Omental fat pad (tissue), 4 donors: ENCODE measurements at places on chromosomes 2 and 18. TPM values are rescaled to one million over a fixed set of nuclear protein-coding genes. Genes with fewer than 3 reads are reported as not detected.

GRCh38 chr2:196284866-196285557, 113.6 kb upstream of the STK17B start:
- no peak for DNase-seq

DNA sequence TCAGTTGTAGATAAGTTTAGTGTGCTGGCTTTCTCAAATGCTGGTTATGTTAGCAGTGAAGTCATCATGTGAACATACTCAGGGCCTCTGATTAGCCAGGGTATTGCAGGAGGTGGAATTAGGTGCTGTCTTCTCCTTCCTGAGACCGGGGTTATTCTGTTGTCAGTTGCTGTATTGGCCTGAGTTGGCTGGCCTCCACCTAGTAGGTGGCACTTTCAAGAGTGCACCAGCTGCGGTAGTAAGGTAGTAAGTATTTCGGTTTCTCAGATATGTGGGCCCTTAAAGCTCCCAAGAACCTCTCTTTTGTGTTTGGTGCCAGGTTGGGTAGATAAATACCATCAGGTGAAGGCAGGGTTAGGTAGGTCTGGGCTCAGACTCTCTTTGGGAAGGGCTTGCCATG, 1430.5 kb upstream of the CELF4 start:
- no peak for DNase-seq

- no peak for DNase-seq
These were observed 200.9 kb upstream of the EPAS1 start for GRCh38 chr2:46096260-46096659.

GRCh38 chr2:169110916-169111315, 41.6 kb downstream of the DHRS9 start:
- DNase-seq: no peak

DNA sequence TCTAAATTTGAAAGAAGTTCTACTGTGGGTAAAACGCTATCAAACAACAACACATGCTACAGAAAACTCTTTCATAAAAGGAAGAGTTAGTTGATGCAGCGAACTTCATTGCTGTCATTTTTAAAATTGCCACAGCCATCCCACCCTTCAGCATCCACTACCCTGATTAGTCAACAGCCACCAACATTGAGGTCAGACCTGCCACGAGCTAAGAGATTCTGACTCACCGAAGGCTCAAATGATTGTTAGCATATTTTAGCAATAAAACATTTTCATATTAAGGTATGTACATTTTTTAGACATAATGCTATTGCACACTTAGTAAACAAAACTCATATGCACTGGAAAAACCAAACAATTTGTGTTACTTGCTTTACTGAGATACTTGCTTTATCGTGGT, 347.1 kb downstream of the CLIP4 start:
- DNase-seq: no peak

DNA sequence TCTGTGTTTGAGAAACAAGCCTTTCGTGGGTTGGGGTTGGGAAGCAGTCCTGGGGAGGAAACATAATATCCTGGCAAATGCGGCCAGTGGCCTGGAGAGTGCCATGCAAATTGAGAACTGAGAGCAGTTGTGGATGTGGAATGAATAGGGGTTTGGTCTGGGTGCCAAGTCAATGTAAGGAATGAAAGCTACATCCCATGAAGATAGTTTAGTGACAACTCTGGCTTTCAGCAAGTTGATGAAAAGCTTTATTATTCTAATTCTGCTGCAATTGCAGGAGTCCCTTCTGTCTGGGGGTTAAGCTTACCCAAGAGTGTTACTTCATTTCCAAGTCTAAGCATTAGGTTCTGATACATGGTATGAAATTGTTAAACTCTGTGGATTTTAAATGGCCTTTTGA, 771.6 kb downstream of the DPP10 start:
- no peak for DNase-seq

GRCh38 chr18:34509879-34510586, 200.1 kb upstream of the DTNA start:
- no peak for DNase-seq

GRCh38 chr2:234130777-234131181, 80.3 kb downstream of the SPP2 start:
- no peak for DNase-seq

- DNase-seq: no peak
These were observed 75.6 kb downstream of the LRP2 start for GRCh38 chr2:169286624-169287231.

DNA sequence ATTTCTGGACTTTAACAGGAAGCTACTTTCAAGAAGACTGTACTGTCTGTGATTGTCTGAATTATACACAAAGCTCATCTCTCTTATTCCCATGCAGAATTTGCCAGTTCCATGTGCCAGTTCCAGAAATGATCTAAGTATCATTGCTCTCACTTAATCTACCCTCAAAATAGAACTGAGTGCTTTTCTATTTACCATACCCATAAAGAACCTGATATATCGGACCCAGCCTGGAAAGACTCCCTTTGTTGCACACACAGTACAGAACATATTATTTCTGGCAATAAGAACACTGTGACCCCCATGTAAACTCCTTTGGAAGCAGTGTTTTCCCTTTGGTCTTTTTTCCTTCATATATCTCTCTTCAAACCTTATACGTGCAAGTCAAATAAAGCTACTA, 102.3 kb upstream of the TTN start:
- DNase-seq: no peak

- DNase-seq: no peak
These were observed 36.5 kb downstream of the HS1BP3 start for GRCh38 chr2:20614201-20615067.

The PIEZO2 gene
- total RNA-seq: 3.5 TPM

The PROKR1 gene
- 3.6 TPM for total RNA-seq

The TBR1 gene
- not detected for total RNA-seq

The GREB1 gene
- total RNA-seq: 12.4 TPM

The PRSS56 gene
- not detected for total RNA-seq
